ENCODE measurements at places on chromosomes 5 and 9.

DNA sequence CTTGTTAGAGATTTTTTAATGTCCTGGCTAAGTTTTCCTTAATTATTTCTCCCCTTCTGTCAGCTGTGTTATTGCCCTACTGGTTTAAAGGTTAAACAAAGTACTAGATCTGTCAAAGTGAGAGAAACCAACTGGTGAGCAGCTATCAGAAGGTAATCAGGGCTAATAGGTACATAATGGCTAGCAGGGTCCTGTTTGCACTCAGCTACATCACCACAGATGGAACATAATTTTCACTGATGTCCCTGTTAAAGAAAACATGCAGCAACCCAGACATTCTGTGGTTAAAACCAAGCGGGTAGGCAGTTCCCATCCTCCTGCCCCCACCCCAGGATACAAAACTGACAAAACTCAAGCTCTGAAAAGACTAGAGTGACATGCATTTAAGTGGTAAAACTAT is 473.9 kb downstream of the NR2F1-AS1 start:
- no peak for DNase-seq

GRCh38 chr5:43039471-43040286 is 440 bp downstream of the ANXA2R start:
- DNase-seq: peak; percentile 43

- no peak for DNase-seq
These were observed 155.9 kb downstream of the FGF18 start for GRCh38 chr5:171575386-171575785.

GRCh38 chr5:170278611-170279458 is 18.7 kb downstream of the LCP2 start:
- DNase-seq: peak; percentile 62

DNA sequence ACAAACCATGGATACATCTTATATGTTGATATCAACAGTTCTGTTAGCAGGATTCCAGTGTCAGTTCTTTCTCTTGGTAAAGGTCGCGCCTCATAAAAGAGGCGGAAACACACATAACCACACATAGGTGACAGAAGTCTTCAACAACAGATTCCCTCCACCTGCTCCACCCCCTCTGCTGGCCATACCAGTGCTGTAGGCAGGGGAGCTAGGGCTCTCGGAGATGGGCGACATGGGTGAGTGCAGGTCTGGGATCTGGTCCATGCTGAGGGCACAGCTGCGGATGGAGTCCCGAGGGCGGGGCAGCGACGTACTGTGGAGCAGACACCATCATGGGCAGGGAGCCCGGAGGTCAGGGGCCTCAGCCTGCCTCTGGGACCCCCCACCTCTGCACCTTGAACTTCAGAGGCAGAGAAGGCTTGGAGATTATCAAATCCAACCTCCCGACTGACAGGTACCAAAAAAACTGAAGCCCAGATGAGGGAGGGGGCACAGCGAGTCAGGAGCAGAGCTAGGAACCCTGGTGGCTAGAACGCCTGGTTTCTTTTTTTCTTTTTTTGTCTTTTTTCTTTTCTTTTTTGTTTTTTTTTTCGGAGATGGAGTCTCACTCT is 12.0 kb upstream of the TOR2A start:
- DNase-seq: no peak

- DNase-seq: no peak
These were observed 169.0 kb upstream of the NREP start for GRCh38 chr5:111926026-111926425.

Data from stimulated activated CD4-positive, alpha-beta T cell treated with anti-CD3 and anti-CD28 coated beads, TNF-alpha, amount 100 ng/mL, for 4 hours (primary cell).